ENCODE measurements at places on chromosomes 16 and 17. TPM values are rescaled to one million over a fixed set of nuclear protein-coding genes. Genes with fewer than 3 reads are reported as not detected.

The SSTR5 gene
- polyA plus RNA-seq, result 0.27 TPM

The HP gene
- polyA plus RNA-seq, result 0.27 TPM

The HIGD1B gene
- polyA plus RNA-seq, result 1.4 TPM

The PHF23 gene
- 52.8 TPM for polyA plus RNA-seq

The ABCA6 gene
- polyA plus RNA-seq, result 4.8 TPM

- DNase-seq, result no peak
Measured at GRCh38 chr17:54194268-54194667, 371.5 kb downstream of the KIF2B start.

DNA sequence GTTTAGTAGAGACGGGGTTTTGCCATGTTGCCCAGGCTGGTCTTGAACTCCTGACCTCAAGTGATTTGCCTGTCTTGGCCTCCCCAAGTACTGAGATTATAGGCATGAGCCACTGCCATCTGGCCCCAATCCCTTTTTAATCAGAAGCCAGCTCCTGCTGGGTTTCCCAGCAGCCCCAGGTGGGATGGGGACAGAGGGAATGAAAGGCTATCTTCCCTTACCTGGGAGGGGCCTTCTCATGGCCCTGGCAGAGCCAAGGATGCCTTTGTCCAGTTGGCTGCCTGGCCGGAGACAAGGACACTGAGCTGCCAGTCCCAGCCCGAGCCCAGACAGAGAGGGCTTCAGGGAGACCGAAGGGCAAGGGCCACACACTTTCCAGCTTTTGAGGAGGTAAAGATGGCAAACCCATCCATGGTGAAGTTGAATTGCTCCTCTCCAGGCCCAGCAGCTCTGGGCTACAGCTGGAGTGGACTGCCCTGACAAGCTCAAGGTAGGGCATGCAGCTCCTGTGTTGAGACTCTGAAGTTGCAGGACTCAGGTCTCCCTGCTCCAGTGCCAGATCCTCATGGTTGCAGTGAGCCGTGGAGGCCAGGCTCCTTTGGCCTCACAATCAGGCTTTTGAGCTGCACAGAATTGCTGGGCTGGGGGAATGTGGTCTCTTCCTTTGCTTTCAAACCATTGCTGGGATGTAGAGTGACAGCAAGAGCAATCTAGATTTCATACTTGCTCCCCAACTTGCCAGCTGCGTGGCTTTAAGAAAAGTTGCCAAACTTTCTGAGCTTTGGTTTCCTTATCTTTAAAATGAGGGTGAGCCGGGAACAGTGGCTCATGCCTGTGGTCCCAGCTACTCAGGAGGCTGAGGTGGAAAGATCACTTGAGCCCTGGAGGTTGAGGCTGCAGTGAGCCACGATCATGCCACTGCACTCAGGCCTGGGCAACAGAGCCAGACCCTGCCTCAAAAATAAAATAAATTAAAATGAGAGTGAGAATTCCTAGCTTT lies 44.5 kb upstream of the IL34 start:
- no peak for DNase-seq

DNA sequence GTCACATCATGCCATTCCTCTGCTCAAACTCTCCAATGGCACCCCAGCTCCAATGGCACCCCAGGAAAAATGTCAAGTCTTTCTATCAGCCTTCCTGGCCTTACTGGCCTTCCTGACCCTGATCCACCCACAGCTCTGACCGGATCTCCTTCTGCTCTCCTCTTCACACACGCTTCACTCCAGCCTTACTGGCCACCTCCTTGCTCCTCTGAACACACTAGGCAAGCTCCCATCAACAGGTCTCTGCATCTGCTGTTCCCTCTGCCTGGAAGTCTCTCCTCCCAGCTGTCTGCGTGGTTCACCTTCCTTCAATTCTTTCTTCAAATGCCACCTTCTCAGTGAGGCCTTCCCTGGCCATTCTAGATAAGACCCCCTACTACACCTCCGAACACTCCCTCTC lies 43.4 kb downstream of the MYO1D start:
- DNase-seq, result no peak

- no peak for DNase-seq
Measured at GRCh38 chr17:71251276-71251675, 869.5 kb upstream of the SOX9 start.

DNA sequence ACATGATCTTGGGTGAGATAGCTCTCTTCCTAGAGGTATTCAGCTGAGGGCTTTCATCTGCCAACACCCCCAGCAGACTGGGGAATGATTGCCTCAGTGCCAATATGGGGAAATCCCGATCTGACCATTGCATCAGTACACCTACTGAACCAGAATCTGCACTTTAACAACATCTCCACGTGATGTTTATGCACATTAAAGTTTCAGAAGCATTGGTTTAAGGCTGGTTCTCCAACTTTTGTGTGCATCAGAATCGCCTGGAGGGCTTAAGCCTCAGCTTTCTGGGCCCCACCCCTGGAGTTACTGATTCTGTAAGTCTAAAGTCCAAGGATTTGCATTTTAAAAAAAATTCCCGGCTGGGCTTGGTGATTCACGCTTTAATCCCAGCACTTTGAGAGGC lies 123.6 kb upstream of the MED13 start:
- no peak for DNase-seq

- no peak for DNase-seq
Measured at GRCh38 chr16:60929-61878, 7.6 kb downstream of the SNRNP25 start.

GRCh38 chr16:73886426-73886825 lies 410.2 kb upstream of the PSMD7 start:
- no peak for DNase-seq

- DNase-seq, result no peak
Measured at GRCh38 chr17:65193716-65194293, 56.6 kb downstream of the RGS9 start.

Measured in left kidney (tissue), 8 donors.